ENCODE measurements at places on chromosomes 6 and 20.

DNA sequence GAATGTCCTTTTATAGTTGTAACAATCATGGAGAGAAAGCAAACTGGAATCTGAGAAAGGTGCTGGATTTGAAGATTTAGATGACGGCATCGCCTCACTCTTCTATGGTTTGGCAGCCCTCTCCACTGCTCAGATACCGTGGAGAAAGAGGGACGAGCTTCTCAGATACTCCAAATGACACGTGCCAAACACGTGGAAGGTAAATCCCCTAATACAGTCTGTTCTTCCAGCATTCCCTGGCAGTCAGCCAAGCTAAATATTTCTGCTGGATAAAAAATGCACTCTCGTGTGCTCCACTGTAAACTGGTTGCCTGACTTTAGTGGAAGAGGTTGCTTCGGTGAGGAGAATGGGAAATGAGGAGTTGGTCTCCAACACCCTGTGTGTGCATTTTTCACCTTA is 16.7 kb upstream of the PRDM1 start:
- DNase-seq = no peak

GRCh38 chr6:111806561-111807497 is 66.4 kb downstream of the FYN start:
- no peak for DNase-seq

DNA sequence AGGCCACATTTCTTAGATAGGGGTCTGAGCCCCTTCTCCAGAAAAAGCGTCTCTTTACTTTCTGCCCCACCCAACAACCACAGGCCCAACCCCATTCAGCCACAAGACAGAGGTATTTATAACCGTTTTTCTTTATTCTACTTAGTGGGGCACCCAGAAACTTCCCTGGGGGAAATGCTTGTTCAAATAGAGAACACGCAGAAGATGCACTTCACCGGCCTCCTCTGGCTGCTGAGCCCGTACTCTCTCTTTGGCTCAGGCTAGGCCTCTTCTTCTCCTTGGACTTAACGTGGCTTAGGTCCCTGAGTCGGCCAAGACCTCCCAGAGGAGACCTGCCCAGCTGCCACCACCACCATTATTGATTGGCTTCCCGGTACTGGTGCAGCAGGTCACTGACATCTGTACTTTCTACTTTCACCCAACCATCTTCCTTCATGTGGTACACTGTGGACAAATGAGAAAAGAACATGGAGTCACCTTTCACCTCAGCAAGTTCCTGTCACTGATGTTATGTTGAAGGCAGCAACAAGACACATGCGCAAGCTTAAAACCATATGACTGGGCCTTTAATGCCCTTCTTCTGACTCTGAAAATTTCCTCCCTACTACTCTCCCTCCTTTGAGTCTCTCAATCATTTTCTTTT is 2.2 kb upstream of the TAP2 start:
- DNase-seq = no peak

DNA sequence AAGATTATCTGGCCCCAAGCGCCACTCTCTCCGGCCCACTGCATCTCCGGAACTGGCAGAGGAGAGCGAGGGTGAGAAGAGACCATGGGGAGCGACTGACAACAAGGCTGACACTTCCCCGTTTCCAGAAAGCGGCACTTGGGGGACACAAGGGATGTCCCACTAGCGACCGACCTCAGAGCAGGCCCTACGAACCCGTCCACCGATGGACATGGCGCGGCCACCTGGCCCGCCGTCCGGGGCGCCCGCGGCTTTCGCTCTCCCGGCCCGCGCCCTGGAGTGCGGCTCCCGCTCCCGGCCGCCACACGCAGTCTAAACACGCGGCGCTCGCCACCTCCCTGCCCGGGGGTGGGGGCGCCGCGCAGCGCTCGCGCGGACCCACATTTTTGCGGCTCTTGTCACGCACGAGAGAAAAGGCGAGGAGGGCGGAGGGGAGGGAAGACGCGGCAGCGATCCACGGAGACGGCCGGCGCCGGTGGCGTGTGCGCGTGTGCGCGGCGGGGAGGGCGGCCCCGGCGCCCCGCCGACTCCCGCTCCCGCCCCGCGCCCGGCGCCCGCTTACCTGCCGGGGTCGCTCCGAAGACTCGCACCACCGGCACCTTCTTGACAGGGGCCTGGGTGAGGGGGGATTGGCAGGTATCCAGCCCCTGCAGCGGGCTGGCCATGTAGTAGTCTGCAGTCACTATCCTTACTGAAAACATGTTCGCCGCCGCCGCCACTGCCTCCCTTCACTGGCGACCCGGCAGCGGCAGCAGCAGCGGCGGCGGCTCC is 645 bp downstream of the REV3L start:
- DNase-seq = no peak
